ENCODE measurements at places on chromosomes 1 and 21.

- DNase-seq: no peak
Measured at GRCh38 chr1:89085781-89086180, 20.8 kb upstream of the GBP1 start.

- DNase-seq: no peak
Measured at GRCh38 chr21:26587736-26588201, 14.7 kb upstream of the CYYR1 start.

- no peak for DNase-seq
Measured at GRCh38 chr1:183597656-183598347, 7.5 kb upstream of the NCF2 start.

DNA sequence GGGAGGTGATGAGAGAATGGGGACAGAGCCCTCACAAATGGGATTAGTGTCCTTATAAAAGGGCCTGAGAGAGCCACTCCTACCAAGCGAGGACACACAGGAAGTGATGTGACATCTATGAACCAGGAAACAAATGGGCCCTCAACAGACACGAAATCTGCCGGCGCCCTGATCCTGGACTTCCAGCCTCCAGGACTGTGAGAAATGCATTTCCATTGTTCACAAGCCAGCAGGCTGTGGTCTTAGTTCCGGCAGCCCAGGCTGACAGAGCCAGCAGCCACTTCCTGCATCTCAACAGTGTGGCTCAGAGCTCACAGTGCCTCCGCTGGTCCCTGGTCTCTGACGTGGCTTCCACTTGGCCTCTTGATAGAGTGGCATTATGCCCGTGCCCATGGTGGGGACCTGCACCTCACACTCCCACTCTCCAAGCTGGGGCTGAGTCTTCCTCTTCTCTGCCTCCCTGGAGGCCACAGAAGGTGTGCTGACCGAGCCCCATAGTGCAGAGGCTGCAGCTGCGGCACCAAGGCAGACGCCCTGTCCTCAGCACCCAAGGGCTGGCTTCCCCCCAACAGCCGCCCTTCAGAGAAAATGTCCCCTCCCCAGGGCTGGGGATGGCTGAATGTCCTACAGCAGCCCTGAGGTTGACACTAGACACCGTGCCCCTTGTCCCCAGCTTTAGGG is 44.9 kb downstream of the ACOT7 start:
- DNase-seq: no peak

GRCh38 chr1:168608796-168609715 is 32.7 kb downstream of the XCL1 start:
- DNase-seq: peak; percentile 77

- DNase-seq: no peak
Measured at GRCh38 chr1:178411756-178412399, 84.9 kb downstream of the CLEC20A start.

GRCh38 chr1:15934211-15935055 is 41.5 kb downstream of the ZBTB17 start:
- DNase-seq: no peak

- no peak for DNase-seq
Measured at GRCh38 chr1:116495535-116495934, 75.3 kb downstream of the CD58 start.

DNA sequence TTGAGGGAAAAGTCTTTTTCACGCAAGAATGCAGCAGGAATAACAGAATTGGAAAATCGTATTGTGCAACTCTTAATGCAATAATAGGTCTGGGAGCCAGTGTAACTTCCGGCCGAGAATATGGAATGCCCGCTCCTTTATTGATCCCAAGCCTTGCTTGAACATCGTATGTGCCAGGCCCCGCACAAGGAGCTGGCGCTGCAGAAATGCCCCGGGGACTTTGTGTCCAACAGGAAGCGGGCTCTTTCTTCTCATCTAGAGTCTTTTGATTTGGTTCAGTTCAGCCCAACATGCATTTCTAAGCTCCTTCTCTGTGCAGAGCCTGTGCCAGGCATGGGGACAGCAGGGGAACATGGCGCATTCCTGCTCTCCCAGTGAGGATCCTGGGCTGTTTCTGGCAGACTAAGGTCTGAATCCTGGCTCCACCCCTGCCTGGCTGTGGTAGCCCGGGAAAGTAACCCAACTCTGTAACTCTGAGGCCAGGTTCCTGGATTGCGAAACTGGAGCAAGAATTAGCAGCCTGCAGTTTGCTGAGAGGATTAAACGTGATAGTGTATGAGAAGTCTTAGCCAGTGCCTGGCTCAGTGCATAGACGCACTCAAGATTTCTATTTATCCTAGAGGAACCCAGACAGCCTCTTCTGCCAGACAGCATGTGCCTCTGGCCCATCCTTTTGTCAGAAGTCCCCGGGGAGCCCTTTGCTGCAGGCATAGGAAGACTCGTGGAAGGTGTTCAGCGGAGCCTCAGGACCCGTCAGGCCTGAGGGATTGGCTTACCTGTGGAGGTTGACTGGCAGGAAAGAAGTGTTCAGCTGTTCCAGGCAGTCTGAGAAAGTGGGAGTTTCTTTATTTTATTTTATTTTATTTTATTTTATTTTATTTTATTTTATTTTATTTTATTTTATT is 987 bp upstream of the CDCP2 start:
- peak; percentile 71 for DNase-seq

GRCh38 chr1:159880430-159880829 is 18.0 kb upstream of the VSIG8 start:
- no peak for DNase-seq

GRCh38 chr1:14339288-14339687 is 259.2 kb upstream of the KAZN start:
- no peak for DNase-seq

GRCh38 chr1:199242147-199242546 is 603.3 kb downstream of the PTPRC start:
- DNase-seq: no peak

- DNase-seq: no peak
Measured at GRCh38 chr1:143727263-143727662, 244.5 kb downstream of the FAM72C start.

DNA sequence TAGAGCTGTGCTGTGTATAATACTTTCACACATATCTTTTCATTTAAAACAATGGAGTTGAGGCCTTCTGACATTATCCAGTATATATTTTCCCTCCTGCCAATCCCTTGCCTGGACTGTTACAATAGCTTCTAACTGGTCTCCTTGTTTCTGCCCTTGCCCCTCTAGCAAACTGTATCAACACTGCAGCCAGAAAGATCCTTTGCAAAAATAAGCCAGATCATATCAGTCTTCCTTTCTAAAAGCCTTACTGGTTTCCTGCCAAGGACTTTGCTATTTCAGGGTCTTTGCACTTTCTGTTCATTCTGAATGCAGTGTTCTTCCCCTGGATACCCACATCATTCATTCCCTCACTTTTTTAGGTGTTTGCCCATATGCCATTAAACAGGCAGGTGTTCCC is 370.1 kb downstream of the PTBP2 start:
- no peak for DNase-seq

DNA sequence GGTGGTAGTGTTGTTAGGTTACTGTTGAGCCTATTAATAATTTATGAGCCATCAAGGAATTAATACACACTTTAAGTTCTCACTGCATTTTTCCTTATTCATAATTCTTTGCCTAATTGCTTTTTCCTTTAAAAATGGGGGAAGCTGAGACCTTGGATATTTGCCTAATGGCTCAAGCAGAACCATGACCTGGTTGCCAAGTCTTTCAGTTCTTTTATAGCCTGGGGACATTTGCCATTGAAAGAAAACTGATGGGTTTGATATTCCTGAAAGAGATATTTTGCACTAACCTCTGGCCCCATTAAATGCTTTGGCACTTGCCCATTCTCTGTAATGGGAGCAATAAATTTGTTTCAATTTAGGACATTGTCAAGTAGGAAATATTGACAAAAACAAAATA is 18.5 kb upstream of the LRRC53 start:
- DNase-seq: no peak

- DNase-seq: no peak
Measured at GRCh38 chr1:71986160-71986559, 296.2 kb downstream of the NEGR1 start.

DNA sequence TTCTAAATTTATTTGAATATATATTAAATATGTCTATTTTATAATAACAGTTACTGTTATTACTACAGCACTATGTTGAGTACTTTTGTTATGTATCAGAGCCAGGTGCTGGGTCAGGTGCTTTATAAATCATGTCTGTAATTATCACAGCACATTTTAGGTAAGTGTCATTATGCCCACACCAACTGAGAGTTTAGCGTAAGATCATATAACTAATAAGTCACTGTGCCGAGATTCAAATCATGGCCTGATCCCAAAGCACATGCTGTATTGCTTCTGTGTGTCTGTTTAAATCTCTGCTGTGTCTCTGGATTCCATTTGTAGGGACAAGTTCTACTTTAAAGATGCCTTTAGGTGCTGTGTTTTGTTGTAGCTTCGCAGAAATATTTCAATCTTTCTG is 1.9 kb downstream of the GPSM2 start:
- DNase-seq: no peak

DNA sequence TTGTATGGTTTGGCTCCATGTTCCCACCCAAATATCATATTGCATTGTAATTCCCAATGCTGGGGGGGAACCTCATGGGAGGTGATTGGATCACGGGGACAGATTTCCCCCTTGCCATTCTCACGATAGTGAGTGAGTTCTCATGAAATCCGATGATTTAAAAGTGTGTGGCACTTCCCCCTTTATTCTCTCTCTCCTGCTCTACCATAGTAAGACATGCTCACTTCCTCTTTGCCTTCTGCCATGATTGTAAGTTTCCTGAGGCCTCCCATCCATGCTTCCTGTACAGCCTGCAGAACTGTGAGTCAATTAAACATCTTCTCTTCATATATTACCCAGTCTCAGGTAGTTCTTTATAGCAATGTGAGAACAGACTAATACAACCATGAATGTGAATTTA is 211.6 kb upstream of the NR5A2 start:
- DNase-seq: no peak

DNA sequence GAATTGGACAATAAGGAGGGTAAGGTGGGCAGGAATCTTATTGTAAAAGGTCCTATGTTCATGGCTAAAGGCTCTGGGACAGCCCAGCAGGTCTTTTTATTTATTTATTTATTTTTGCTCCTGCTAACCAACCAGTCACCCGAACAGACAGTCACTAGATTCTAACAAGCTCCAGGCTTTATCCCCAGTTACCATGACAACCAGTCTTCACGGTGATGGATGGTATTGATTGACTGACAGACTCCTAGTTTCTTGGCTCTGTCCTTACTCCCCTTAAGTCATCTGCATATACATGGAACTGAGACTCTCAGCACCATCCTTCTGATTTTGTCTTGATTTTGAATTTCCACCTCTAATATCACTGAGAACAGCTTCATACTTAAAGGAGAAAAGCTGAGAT is 44.3 kb downstream of the C8A start:
- DNase-seq: no peak

DNA sequence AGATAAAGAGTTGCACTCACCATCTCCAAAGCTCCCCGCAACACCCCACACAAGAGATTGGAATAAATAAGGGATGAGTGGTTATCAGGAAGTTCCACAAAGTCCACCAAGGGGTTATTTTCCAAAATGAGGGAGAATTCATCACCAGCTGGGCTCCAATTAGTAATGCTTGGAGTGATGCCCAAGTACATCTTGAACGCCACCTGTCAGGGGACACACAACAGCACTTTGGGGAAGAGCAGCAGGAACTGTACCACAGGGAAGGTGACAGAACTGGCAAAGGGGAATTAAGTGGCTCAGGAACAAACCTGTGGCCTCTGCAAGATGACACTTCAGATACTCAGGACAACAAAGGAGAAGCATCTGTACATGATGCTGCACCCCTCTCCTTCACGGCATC is 11.5 kb downstream of the TRAPPC3 start:
- no peak for DNase-seq

DNA sequence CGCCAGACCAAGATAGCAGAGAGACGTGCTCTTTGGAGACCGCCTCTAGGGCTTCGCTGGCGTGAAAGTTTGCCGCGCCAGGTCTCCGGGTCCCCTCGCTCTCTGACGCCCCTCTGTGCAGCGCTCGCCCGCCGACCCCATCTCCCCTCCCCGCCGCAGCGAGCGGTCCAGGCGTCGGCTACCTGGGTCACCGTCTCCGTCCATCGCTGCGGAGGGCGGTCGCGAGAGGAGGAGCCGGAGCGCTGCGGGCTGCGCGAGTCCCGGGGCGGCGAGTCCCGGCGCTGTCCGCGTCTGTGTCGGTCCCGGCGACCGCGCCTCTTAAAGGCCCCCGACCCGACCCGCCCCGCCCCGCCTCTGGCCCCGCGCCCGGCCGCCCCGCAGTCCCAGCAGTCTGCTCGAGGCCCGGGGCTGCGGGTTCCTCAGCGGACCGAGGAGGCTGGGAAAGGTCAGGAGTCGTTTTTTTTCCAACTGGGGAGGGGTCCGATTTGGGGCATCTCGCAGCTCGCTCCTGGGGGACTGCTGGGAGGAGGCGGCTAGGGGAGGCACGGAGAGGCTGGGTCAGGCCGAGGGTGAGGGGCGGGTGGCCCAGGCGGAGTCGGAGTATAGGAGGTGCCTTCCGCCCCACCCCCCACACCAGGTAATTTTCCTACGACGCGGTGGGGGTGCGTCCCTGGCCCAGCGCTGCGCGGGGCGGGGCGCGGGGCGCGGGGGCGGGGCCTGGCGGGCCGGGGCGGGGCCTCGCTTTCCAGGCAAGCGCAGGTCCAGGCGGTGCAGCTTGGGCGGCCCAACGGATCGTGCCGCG is at the start of the genes FBXO2 and FBXO44:
Gene FBXO2 (minus strand): TSS at position 293 of the 802 bp plus-strand sequence. CDS start 89 bp downstream, at position 204.
Gene FBXO44 (plus strand): TSS at position 741 of the 802 bp plus-strand sequence. CDS start 959 bp downstream, outside the sequence.
- peak; percentile 52 for DNase-seq

DNA sequence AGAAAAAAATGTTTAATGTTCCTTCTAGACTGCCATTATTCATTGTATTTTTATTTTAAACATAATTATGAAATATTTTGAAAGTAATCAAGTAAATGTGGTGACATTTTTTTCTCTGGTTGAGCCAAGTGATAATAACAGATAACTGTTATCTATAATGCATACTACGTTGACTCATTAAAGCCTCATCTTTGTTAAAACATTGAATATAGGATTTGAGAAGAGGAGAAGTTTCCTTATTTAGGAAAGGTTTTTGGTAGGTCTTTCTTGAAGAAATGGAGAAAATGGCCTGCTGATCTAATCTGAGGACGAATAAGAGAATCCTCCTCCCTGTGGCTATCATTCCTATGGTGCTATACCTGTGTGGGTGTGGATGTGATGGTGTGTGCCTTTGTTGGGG is 89.0 kb downstream of the NFIA start:
- DNase-seq: no peak

GRCh38 chr1:83026745-83027144 is 972.2 kb downstream of the TTLL7 start:
- DNase-seq: no peak

GRCh38 chr1:58854576-58854975 is 70.7 kb upstream of the JUN start:
- DNase-seq: no peak

DNA sequence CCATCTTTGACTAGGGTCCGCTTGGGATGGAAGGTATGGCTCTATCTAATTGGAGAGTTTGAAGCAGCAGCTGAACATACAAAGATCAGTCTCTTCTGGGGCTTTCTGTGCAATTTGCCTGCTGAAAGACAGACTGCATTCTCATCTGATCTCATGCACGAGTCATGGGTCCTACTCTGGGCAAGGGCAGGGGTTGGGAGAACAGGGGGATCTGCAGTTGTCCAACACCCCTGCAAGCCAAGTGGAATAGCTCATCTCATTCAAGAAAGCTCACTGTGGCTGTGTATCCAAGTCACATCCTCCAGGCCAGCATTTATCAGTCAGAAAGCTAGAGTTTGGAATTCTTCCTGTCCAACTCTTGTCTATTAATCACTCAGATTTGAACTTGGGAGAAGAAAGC is 177.2 kb upstream of the C8B start:
- no peak for DNase-seq

GRCh38 chr1:170776252-170776651 is 112.3 kb downstream of the PRRX1 start:
- DNase-seq: no peak

GRCh38 chr1:13836136-13836535 is 136.1 kb downstream of the PRDM2 start:
- no peak for DNase-seq
